ENCODE measurements at places on chromosomes 6 and 20. TPM values are rescaled to one million over a fixed set of nuclear protein-coding genes. Genes with fewer than 3 reads are reported as not detected.

- no peaks in the 10 kb centered on the region for H3K27me3 ChIP-seq
- no peak overlapping the region for H3K4me3 ChIP-seq
- H3K36me3 ChIP-seq = peaks cover 19% of the 10 kb centered on the region
- no peak for DNase-seq
- no peak overlapping the region for H3K27ac ChIP-seq
Measured at GRCh38 chr6:116685437-116685993, 4.5 kb downstream of the KPNA5 start.

DNA sequence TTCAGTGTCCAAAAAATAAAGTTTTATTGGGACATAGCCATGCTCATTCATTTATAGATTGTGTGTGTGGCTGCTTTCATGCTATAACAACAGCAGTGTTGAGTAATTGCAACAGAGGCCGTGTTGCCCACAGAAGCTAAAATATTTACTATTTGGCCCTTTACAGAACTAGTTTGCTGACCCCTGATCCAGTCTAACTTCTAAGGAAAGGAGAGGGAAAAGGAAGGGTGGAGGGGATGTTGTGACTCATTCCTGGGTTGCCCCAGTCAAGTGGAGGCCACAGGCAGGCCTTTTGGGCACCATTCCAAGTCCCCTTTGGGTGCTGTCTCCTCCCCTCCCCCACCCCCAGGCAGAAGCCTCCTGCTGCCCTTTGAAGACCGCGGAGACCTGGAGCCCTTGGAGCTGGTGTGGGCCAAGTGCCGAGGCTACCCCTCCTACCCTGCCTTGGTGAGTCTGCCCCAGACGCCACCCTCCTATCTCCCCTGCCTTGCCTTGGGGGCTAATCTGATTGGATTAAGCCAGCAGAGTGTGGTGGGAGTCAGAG, 28.4 kb downstream of the BRPF3 start:
- H3K4me3 ChIP-seq = no peak overlapping the region
- H3K27me3 ChIP-seq = no peaks in the 10 kb centered on the region
- no peak overlapping the region for H3K27ac ChIP-seq
- no peaks in the 10 kb centered on the region for H3K4me1 ChIP-seq

DNA sequence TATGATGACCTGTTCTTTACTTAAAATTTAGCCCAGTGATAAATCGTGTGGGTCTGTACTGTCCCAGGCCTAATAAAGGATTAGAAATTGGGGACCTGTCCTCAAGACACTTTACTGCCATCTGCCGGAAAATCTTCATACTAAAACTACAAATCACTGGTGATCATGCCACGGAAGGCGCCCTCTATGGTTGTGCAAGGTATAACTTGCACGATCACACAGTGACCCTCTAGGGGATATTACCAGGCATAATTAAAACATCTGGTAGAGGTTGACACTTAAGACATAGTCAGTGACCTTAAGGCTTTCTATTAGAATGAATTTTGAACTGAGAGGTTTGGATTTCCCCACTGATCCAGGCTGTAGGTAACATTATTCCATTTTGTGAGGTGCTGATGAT, 172.6 kb downstream of the BMP2 start:
- DNase-seq = no peak
- H3K27ac ChIP-seq = no peak overlapping the region
- H3K36me3 ChIP-seq = no peaks in the 10 kb centered on the region
- H3K4me3 ChIP-seq = no peak overlapping the region

DNA sequence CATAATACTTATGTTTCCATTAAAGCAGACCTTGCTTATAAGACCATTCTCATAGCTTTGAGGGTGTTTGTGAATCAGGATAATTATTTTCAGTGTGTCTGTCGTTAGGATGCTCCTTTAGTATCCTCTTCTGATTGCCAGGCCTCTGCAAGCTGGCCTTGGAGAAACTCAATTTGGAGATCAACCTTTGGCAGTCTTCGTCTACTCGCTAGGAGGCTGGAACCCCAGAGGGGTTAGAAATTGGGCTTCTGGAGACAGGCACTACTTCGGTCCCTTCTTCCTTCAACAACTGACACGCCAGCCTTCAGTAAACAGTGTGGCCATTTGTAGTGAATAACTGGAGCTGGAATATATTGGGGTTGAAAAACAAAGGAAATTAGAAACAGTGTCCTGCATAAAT, 100.8 kb upstream of the CITED2 start:
- no peaks in the 10 kb centered on the region for H3K4me1 ChIP-seq
- H3K27ac ChIP-seq = no peak overlapping the region
- no peaks in the 10 kb centered on the region for H3K27me3 ChIP-seq
- no peaks in the 10 kb centered on the region for H3K36me3 ChIP-seq

GRCh38 chr6:106167096-106167814, 81.1 kb downstream of the PRDM1 start:
- H3K4me3 ChIP-seq = no peak overlapping the region
- no peak for DNase-seq
- H3K4me1 ChIP-seq = peaks cover 33% of the 10 kb centered on the region
- H3K36me3 ChIP-seq = no peaks in the 10 kb centered on the region
- H3K27ac ChIP-seq = peak overlapping the region; percentile 43

GRCh38 chr6:168469521-168469920, 28.5 kb downstream of the SMOC2 start:
- DNase-seq = no peak
- no peak overlapping the region for H3K27ac ChIP-seq
- no peaks in the 10 kb centered on the region for H3K27me3 ChIP-seq
- H3K4me1 ChIP-seq = no peaks in the 10 kb centered on the region
- H3K4me3 ChIP-seq = no peak overlapping the region

- no peaks in the 10 kb centered on the region for H3K27me3 ChIP-seq
- H3K27ac ChIP-seq = no peak overlapping the region
- H3K4me1 ChIP-seq = no peaks in the 10 kb centered on the region
- no peak overlapping the region for H3K4me3 ChIP-seq
Measured at GRCh38 chr20:22411627-22412450, 172.5 kb downstream of the FOXA2 start.

- H3K4me3 ChIP-seq = no peak overlapping the region
- no peak for DNase-seq
- no peaks in the 10 kb centered on the region for H3K4me1 ChIP-seq
Measured at GRCh38 chr6:96460052-96460700, 61.4 kb upstream of the UFL1 start.

DNA sequence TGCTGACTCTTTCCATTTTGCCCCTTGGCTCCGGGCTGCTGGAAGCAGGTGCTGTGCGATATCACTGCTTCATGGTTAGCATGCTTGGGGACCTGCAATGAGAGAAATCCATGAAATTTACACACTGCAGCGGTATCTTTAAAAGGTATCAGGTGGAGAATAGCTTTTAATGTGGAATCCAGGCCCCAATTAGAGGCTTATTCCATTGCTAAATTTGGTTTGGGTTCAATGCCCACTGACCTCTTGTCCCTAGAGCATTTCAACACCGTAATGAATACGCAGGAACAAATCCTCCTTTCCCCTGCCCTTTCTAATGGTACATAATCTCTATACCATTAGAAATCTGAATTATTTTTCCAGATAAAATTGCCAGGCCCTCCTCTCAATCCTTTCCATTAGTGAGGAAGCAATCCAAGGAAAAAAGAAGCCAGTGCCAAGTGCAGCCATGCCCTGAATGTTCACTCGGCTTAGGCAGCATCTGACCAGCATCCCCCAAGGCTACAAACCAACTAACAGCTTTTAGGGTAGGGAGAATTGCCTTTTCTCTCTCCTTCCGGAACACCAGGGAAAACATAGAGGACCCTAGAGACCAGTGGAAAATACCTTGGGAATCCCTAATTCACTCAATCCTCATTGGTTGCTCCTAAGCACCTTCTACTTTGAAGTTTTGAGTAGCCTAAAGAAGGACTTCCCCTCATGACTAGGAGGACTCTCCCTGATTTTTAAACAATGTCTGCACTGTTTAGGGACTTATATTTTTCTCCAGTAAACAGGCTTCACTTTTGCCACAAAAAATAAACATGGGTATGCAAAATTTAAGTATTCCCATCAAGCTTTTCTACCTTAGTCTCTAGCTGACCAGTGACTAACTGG, 143.1 kb downstream of the QRSL1 start:
- H3K4me3 ChIP-seq = no peak overlapping the region
- no peaks in the 10 kb centered on the region for H3K4me1 ChIP-seq
- no peak for DNase-seq
- no peaks in the 10 kb centered on the region for H3K27me3 ChIP-seq

DNA sequence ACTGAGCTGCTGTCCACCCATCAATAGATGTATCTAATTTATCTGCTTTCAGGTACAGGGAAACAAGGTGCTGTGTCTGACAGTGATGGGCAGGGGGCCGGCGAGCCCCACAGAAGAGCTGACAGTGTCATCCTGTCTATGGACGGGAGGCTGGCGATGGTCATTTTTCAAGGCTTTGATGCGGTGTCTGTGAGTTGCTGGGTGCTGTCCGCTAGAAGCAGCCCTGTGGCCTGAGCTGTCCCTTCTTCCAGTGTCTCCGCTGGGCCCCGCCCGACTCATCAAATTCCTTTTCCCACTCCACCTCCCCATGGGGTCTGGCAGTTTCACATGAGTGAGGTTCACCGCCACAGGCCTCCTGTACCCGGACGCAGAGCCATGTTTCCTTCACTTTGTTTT, 161.4 kb upstream of the PMEPA1 start:
- no peak overlapping the region for H3K27ac ChIP-seq
- H3K4me1 ChIP-seq = no peaks in the 10 kb centered on the region
- DNase-seq = no peak
- H3K27me3 ChIP-seq = peaks cover 46% of the 10 kb centered on the region
- no peak overlapping the region for H3K4me3 ChIP-seq

- peaks cover 13% of the 10 kb centered on the region for H3K27me3 ChIP-seq
- H3K27ac ChIP-seq = no peak overlapping the region
- DNase-seq = no peak
- no peak overlapping the region for H3K4me3 ChIP-seq
- H3K4me1 ChIP-seq = no peaks in the 10 kb centered on the region
Measured at GRCh38 chr6:52227495-52227894, 16.8 kb downstream of the IL17F start.

GRCh38 chr6:160973311-160974250, 18.0 kb upstream of the MAP3K4 start:
- DNase-seq = no peak
- H3K4me1 ChIP-seq = no peaks in the 10 kb centered on the region
- no peak overlapping the region for H3K27ac ChIP-seq

GRCh38 chr6:169921853-169922824, 170.7 kb downstream of the ERMARD start:
- no peaks in the 10 kb centered on the region for H3K4me1 ChIP-seq
- no peak overlapping the region for H3K4me3 ChIP-seq
- H3K36me3 ChIP-seq = no peaks in the 10 kb centered on the region
- no peaks in the 10 kb centered on the region for H3K27me3 ChIP-seq
- no peak overlapping the region for H3K27ac ChIP-seq
- no peak for DNase-seq

GRCh38 chr6:104462811-104463599, 396.7 kb downstream of the HACE1 start:
- H3K27me3 ChIP-seq = no peaks in the 10 kb centered on the region
- H3K36me3 ChIP-seq = no peaks in the 10 kb centered on the region
- no peak for DNase-seq
- H3K27ac ChIP-seq = no peak overlapping the region

PSORS1C1 gene
- not detected for polyA plus RNA-seq

SLC22A7 gene
- polyA plus RNA-seq = not detected

ITCH gene
- polyA plus RNA-seq = 27.2 TPM

PPP1R16B gene
- 38.3 TPM for polyA plus RNA-seq

SGK2 gene
- not detected for polyA plus RNA-seq

C6orf52 gene
- polyA plus RNA-seq = not detected

COL10A1 gene
- polyA plus RNA-seq = not detected

EMILIN3 gene
- not detected for polyA plus RNA-seq

ADGB gene
- not detected for polyA plus RNA-seq

Data from naive B cell (primary cell).